ENCODE measurements at places on chromosomes 13 and 19.

DNA sequence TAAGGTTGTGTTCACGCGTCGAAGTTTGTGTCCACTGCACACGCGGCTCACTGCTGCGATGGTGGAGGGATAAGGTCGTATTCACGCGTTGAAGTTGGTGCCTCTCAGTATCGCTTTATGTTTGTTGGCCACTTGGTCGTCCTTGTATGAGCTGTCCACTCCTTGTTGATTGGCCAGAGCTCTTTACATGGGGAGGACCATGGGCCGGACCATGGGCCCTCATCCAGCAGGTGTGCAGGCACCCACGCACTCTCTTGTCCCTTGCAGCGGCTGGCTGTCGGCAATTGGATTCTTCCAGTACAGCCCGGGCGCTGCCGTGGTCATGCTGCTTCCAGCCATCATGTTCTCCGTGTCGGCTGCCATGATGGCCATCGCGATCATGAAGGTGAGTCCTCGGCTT is 17.6 kb downstream of the ADAT3 start:
- DNase-seq, result no peak

GRCh38 chr13:45751885-45752284 is 49.8 kb downstream of the CBY2 start:
- DNase-seq, result no peak

GRCh38 chr13:107753291-107753690 is 462.0 kb downstream of the LIG4 start:
- no peak for DNase-seq

- no peak for DNase-seq
Measured at GRCh38 chr19:49862391-49863253, 4.8 kb downstream of the PNKP start.

DNA sequence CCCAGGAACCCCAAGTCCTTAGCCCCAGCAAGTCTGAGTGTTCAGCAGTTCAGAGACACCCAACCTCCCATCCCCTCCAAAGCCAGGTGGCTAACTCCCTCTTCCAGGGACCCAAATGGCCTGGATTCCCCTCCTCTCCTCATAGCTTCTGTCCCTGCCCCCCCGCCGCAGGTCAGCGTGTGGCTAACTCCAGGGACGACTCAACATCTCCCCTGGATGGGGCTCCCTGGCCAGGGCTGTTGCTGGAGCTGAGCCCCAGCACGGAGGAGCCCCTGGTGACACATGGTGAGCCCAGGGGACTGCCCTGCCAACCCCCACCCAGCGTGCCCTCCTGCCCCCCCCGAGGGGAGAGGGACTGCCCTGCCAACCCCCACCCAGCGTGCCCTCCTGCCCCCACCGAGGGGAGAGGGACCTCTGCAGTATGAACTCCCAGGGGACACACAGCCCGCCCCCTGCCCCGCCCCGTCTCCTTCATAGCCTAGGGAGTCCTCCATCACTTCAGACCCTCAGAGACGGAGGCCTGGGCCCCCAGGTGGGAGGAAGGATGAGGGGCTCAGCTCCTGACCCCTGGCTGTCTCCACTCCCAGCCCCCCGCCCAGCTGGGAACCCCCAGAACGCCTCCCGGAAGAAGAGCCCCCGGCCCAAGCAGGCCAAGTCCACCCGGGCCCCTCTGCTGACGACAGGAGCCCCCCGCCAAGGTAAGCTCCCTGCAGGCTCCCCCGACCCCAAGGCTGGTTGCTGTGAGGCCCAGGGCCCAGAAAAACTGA is 1.7 kb downstream of the SSC5D start:
- no peak for DNase-seq

DNA sequence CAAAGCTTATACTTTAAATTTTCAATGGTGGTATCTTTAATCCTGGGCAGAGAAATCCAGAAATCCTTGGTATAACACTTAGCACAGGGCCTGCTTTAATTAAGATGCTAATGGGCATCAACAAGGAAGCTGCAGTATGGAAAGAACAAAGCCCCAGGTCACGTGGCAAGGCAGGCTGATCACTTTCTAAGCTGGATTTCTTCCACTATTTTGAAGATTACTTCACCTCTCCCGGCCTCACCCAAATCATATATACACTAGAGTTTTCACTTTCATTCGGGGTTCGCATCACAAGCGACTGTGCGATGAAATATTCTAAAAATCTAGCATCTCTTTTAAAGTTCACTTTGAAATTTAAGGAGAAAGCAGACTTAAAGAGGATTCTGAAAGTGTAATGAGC is 71.8 kb downstream of the STARD13 start:
- no peak for DNase-seq

DNA sequence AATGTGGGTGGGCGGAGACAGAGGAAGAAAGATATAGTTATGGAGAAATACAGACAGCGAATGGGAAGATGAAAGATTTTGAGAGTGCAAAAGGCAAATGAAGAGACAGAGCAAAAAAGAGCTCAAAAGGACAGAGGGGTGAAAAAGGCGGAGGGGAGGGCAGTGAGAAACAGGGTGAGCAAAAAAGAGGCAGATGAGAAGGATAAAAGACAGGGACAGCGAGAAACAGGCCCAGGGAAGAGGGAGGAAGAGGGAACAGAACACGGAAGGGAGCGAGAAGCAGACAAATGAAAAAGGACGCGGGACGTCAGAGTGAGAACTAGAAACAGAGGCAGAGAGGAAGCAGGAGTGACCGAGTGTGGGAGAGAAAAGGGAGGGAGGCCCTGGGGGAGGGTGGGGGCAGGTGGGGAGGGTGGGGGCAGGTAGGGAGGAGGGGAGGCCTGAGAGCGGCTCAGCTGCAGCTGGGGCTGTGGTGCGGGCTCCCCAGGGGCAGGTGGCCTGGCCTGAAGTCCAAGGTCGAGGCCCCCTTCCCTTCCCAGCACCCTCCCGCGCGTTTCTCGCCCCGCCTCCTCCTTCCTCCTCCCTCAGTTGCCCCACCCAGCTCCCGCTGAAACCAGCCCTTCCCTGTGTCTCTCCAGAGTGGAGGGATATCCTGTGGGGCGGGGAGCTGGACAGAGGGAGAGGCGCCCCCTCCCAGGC is 2.9 kb downstream of the KLK1 start:
- no peak for DNase-seq

DNA sequence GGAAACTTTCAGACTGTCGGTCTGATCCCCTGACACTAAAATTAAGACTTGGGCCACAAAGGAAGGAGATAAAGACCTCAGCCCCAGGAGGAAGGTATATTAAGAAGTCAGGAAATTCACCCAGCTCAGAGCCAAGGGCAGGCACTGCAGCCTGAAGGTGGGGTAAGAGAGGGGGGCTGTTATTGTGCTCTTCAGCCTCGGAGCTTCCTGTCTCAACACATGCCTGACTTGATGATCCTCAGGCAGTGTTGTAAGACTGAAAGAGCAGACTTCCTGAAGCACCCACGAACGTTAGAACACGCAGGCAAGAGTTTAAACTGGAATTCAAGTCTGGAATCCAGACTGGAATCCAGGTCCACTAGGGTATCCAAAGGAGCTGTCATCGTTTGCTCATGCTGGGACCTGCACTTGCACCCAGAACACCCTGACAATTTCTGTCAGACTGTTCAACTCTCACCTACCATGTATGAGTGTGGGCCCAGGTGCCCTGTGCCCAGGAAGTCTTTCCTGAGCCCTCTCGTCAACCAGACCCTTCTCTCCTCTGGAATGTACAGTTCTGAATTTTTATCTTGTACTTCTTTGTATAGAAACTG is 10.7 kb upstream of the FLT1 start:
- no peak for DNase-seq

- no peak for DNase-seq
Measured at GRCh38 chr19:2488405-2488941, 12.5 kb downstream of the GADD45B start.

GRCh38 chr13:99308471-99309087 is 1.4 kb upstream of the GPR183 start:
- DNase-seq, result no peak

- DNase-seq, result no peak
Measured at GRCh38 chr13:112756967-112757758, 67.3 kb downstream of the ATP11A start.

DNA sequence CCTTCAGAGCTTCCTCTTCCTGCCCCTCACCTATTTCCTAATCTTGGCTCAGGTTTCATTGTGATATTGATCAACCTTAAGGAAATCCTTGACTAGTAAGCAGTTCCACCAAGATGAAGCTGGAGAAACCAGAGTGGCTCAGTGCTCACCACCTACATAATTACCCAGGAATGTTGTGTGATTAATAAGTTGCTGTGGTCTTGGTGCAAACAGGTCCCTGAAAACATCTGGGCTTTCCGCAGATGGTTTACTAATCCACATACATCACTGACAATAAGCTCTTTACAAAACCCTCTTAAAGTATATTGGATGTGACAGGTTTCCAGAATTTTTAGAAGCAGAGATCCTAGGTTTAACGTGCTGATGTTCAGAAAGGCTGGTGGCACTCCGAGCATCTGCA is 8.6 kb upstream of the SERP2 start:
- DNase-seq, result peak; percentile 58

- DNase-seq, result no peak
Measured at GRCh38 chr13:42484386-42484785, 89.6 kb upstream of the TNFSF11 start.

DNA sequence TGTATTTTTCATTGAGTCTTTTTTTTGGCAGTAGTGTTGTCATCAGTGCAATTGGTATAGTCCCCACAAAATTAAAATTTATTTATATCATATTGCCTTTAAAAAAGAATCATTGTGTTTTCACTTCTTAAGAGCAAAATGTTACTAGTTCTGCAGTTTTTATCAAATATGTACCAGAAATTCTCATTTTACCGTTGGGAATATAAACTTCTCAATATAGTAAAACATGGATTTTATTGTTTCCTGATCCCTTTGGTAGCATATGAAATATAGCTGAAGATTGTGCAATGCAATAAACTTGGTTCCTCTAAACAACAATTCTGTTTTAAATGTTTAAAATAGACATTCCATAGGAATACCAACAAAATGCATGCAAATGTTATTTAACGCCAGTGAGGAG is 306.5 kb upstream of the PCDH20 start:
- DNase-seq, result no peak

GRCh38 chr13:31477961-31478360 is 261.4 kb upstream of the RXFP2 start:
- DNase-seq, result no peak

GRCh38 chr13:35771898-35772297 is 295.4 kb upstream of the MAB21L1 start:
- DNase-seq, result no peak

DNA sequence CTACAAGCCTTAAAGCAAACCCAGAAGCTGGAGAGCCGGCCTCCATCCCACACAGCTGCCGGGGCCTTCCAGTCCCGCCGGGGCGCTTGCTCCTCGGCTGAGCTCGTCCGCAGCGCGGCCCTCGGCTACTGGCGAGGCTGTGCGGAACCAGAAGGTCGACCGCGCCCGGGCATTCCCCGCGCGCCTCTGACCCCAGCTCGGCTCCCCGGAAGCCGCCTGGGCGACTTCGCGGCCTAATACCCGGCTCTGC is 863 bp downstream of the ANKRD10 start:
- DNase-seq, result no peak

DNA sequence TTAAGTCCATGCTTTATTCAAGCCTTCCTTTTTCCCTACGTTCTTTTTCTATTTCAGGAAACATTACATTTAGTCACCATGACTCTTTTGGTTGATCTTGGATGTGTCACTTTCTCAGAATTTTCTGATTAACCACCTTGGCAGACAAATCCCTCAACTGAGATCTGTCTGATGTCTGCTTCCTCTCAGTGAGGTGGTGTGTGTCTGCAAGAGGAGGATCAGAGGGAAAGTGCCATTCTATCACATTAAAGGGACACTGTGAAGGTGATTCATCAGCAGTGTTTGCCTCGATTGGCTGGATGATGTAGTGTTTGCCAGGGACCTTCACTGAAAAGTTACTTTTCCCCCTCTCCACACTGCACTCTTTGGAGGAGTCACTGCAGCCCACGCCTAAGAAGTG is 3.0 kb upstream of the CCNP start:
- no peak for DNase-seq

DNA sequence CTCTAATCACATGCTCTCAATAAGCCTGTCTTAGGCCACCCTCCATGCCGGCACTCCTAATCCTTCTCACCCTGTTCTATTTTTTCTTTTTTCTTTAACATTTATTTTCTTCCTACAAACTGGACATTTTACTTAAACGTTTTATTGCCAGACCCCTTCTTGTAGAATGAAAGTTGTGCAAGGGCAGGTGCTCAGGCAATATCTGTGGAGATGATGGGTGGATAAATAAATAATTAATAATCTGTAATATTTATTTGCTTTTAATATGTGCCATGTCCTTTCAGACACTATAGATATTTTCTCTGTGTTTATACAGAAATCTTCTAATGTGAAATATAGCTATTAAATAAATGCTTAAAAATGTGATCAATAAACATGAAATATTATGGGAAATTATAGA is 815.7 kb upstream of the MIR17HG start:
- no peak for DNase-seq

- DNase-seq, result no peak
Measured at GRCh38 chr19:20103091-20103740, 25.4 kb downstream of the ZNF90 start.

DNA sequence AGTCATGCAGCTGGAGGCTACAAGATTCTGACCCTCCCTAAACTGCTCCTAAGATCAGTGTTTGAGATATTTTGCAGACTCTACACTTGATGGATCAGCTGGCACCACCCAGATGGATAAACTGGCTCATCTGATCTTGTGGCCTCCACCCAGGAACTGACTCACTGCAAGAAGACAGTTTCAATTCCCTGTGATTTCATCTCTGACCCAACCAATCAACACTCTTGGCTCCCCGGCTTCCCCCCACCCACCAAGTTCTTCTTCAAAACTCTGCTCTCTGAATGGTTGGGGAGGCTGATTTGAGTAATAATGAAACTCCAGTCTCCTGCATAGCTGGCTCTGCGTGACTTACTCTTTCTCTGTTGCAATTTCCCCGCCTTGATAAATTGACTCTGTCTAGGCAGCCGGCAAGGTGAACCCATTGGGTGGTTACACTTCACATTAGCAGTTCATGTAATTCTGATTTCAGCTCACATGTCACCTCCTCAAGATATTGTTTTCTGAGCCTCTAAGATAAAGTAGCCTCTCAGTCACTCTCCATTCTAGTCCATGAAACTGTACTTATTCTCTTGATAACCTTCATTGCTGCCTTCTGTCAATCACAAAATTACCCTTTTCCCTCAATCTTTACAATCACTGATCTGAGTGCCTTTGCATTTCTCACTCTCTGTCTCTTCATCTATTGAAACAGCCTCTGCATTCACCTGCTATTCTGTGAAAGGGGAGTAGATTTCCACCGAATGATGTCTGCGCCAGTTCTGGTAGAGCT is 9.9 kb upstream of the FPR3 start:
- DNase-seq, result peak; percentile 93

- DNase-seq, result no peak
Measured at GRCh38 chr19:53881482-53882390, at the start of gene PRKCG. Gene PRKCG, plus strand, starts transcription at chr19:53882197. Its CDS starts 298 bp downstream, at chr19:53882495.

GRCh38 chr19:46586294-46586693 is 14.8 kb upstream of the CALM3 start:
- no peak for DNase-seq

- DNase-seq, result no peak
Measured at GRCh38 chr13:91632086-91632485, 233.7 kb downstream of the GPC5 start.

- DNase-seq, result no peak
Measured at GRCh38 chr19:17737690-17738153, 13.6 kb upstream of the FCHO1 start.

- DNase-seq, result no peak
Measured at GRCh38 chr19:3125900-3126524, 9.8 kb upstream of the GNA15 start.
